ENCODE measurements at places on chromosomes 2 and 18.

- DNase-seq, result no peak
These were observed 473.8 kb downstream of the TGIF1 start for GRCh38 chr18:3923750-3924149.

DNA sequence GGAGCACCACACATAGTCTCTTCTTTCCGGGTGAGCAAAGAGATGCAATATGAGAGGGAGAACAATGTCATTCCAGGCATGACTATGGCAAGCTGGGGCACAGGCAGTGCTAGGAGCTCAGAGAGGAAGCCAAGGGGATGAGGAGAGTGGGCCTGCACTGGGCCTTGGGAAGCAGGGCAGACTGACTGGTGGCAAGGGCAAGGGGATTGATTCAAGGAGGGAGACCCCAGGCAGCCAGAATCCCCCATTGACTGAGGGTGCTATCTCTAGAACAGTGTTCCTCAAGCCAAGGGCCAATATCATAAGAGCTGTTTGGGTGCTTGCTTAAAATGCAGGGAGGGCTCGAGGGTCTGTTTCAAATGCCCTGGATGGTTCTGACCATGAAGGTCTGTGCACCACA is 36.1 kb downstream of the MARCO start:
- no peak for DNase-seq

GRCh38 chr2:194062401-194062800 is 1594.6 kb upstream of the SLC39A10 start:
- DNase-seq, result no peak

- no peak for DNase-seq
These were observed 217.0 kb upstream of the UBE2E3 start for GRCh38 chr2:180763263-180763989.

DNA sequence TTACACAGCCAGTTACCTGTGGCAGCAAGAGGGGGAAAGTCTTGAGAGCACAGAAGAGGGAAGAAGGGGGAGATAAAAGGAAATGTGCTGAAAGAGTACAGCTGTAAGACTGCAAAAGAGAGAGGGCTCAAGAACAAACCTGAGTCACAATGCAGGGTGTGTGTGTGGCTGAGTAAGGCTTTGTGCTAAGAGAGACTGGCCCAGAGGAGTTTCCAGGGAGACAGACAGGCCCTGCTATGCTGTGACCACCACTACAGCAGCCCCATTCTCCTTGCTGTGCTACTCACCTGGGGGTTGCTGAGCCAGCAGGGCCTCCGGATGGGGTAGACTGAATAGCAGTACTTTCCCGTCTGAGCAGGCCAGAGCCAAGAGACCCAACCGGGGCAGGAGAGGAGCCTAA is 12.4 kb upstream of the MPV17 start:
- no peak for DNase-seq

- DNase-seq, result no peak
These were observed 60.7 kb upstream of the KIF5C start for GRCh38 chr2:148814143-148814859.

GRCh38 chr2:200592406-200593075 is 6.7 kb downstream of the AOX1 start:
- no peak for DNase-seq

DNA sequence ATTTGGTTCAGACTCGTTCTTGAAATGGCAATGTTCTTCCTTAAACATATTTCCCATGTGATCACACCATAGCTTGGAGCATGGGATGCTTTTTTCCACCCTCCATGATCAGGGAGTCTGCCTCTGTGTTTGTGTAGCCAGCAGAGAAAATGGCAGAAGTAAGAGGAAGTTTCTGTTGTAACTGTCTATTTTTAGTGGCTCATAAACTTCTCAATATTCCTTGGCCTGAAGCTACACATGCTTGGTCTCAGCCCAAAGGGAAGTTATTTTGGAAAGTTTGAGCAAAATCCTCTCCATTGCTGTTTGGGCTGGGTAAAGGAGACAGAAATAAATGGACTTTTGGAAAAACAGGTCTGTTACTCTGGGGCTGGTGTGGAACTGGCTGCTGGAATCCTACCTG is 33.4 kb upstream of the ITGA6 start:
- no peak for DNase-seq

DNA sequence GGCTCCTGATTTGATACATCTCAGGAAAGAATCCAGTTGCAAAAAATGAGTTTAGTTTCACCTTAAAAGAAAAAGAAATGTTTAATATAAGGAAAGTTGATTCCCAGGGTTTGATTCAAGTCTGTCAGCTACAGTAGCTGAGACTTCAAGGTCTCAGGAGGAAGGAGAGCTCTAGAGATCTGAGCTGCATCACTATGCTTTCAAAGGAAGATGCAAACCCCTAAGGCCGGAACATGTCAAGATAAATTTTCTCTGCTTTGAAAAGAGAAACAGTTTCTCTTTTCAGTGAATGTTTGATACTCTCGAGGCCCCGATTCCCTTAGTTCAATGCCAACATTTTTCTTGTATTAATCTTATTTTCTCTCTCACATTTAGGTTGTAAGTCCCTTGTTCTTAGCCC is 128.6 kb downstream of the RGPD3 start:
- DNase-seq, result no peak

DNA sequence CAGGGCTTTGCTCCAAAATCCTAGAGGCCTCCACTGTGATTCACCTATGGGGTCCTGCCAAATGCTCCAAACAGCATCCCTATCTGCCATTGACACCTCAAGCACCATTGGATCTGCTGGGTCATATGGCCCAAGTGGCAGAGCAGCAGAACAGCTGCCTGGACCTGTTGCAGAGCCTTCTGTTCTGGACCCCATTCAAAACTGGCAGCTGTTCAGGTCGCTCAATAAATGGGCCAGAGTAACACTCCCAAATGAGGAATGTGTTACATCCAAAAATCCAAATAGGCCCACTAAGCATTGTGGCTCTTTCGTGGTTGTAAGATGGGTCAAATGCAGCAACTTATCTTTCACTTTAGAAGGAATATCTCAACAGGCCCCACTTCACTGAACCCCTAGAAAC is 783.6 kb downstream of the DCDC2C start:
- no peak for DNase-seq

DNA sequence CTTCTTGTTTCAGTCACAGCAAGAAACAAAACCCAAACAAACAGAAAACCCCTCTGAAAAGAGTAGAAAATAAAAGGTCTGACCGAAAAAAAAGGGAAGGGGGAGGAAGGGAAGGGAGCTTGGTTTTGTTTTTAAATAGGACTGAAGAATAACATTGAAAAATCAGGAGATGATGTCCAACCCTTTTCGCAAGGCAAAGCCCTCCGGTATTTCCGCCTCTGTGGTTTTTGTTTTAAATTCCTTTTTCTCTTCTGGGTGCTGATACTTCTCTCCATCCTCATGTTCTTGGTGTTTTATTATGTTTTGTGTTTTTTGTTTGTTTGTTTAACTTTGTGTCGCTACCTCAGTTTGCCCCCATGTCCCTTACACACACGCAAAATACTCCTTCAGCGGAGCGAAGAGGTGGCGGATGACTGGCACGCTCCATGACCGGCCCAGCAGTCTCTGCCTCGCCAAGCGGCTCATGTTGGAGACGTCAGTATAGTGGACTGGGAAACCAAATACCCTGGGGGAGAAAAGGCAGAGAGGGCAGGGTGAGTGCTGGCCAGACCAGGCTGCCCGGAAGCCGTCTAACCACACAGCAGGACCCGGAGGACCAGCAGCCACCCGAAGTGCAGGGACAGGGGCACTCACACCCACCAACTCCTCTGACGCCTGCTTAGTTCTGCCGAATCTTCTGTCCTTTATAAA is 65.7 kb upstream of the POMC start:
- DNase-seq, result no peak

DNA sequence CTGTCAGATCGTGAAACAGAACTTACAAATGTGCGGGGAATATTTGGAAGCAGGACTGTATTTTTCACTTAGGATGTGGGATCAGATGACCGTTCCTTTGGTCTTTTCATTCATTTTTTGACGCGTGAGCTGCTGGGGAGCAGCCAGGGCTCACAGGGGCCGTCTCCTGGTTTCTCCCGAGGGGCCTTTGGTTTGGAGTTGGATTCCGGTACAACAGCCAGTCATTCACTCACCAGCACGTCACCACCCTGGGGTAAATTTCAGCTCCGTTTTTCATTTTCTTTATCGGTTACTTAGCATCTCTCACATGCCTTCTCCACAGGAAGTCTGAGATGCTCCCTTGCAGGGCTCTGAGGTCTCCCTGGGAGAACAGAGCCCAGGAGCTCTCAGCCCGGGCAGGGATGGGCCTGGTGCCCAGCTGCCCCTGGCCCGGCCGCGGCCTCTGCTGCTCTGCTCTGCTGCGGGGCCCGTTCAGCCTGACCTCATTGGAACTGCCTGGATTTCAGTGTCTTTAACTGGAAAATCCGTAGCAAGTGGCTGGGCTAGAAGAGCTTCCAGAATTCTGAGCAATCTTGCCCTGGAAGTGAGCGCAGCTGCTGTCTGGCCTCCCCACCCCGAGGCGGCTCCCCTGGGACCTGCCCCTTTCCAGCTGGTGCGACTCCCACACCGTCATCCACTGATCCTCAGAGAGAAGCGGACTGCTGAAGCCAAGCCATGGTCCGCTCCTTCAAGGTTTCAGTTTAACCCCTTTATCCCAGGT is 335.6 kb downstream of the EIPR1 start:
- DNase-seq, result no peak

DNA sequence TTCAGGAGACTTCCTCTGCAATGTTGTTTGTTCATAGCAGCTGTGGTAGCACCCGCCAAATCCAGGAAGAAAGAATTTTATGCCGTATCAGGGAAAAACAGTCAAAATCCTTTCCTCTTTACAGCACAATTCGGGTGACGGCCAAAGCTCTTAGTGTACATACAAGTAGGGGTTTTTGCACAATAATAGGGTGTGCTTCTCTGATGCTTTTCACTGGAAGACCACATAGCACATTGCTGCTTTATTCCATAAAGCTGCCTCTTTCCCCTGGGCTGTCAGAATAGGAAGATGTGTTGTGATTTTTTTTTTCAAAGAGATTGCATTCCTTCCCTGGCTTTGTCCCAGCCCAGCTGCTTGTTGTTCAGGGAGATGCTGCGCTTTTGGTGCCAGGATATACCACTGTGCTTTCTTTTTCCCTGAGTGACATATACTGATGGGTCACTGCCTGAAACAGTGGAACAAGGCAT is 27.2 kb upstream of the LANCL1 start:
- peak; percentile 25 for DNase-seq

GRCh38 chr2:39625193-39625926 is 40.4 kb upstream of the TMEM178A start:
- DNase-seq, result no peak
